ENCODE measurements at places on chromosomes 11 and 22.

DNA sequence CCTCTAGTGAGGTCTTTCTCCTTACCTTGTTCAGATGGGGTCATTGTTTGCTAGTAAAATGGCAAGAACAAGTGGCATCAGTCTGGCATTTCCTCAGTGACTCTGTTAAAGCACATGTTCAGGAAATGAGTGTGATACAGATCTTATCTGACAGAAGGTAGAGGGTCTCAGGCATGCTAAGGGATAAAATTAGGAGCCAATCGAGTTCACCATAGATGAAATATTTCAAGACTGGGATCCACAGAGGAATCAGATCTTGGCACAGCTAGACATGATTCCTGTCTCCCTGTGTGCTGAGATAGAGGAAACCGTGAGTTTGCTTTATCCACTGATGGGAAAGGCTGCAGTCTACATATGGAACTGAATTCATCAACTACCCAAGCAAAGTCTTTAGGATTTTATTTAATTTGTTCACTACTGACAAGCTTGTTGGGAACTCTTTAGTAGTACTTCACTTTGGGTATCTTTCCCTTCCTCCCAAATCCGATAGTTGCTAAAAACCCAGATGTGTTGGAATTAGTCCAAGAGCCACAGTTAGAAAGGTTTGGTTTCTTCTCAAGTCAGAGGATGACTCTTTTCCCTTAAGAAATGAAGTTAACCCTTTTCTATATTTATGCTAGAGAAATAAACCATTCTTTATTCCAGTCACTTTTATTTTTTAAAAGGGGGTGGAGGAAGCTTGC, 18.4 kb downstream of the FAM118B start:
- no peak overlapping the region for H3K27ac ChIP-seq
- H3K4me1 ChIP-seq: no peaks in the 10 kb centered on the region
- no peak overlapping the region for H3K4me3 ChIP-seq
- DNase-seq: no peak

DNA sequence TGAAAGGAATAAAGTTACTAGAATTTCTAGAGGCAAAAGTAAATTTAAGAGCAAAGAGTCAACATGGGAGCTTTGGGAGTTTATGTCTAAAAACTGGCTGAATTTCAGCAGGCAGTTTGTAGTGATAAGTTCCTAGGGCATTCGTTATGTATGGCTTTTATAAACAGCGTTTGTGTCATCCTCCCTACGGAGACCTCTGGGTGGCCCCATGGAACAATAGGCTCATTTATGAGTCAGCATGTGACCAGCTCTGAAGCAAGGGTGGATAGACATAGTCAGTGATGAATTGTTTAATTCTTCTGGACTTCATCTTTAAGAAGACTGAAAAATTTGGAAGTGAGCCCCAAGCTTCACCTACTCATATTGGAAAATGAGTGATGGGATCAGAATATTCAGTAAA, 37.1 kb downstream of the SVIP start:
- H3K4me3 ChIP-seq: no peak overlapping the region
- no peaks in the 10 kb centered on the region for H3K4me1 ChIP-seq
- no peak overlapping the region for H3K27ac ChIP-seq
- H3K27me3 ChIP-seq: no peaks in the 10 kb centered on the region
- H3K36me3 ChIP-seq: no peaks in the 10 kb centered on the region

GRCh38 chr11:57163160-57163868, 18.4 kb upstream of the LRRC55 start:
- no peaks in the 10 kb centered on the region for H3K27me3 ChIP-seq
- DNase-seq: no peak
- H3K27ac ChIP-seq: no peak overlapping the region
- no peaks in the 10 kb centered on the region for H3K4me1 ChIP-seq
- no peak overlapping the region for H3K4me3 ChIP-seq
- no peaks in the 10 kb centered on the region for H3K36me3 ChIP-seq

DNA sequence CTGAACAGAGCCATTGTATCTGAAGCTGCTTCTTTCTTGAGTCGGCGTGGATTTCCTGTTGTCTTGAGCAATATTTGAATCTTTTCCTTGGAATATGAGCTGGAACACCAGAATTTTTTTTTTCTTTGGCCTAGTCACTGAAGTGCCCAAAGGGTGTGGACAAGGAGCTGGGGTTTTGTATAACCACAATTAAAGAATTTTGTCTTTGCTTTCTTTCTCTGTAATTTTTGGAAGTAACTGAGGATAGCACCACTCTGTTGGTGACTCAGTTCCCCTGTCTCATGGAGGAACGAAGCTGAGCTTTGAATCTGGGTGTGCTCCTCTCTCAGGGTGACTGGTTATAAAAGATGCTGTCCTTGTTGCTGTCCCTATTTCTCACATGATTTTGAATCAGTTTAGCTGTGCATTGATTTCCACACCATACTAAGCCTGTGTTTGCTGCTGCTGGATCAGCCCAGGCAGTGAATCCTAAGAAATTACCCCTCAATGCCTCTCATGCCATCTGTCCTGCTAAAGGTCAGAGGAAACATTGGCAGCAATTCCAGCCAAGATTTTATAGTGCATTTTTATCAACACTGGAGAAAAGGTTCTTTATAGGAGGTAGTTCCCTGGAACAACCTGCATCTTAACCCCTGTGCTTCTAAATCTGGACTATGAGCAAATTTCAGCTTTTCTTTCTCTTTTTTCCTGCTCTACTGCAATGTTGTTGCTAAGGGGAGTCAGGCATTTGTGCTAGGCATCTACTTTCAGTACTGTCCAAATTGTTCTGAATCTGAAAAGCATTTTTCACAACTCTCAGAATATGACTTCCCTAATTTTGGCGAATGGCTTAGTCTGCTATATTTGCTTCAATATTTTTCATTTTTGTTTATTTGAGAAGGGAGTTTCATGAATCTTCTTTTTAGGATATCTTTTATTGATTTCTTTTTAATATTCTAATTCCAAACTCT, 540.8 kb downstream of the SOX6 start:
- DNase-seq: no peak
- H3K4me1 ChIP-seq: no peaks in the 10 kb centered on the region
- no peak overlapping the region for H3K4me3 ChIP-seq
- no peaks in the 10 kb centered on the region for H3K27me3 ChIP-seq
- no peak overlapping the region for H3K27ac ChIP-seq
- H3K36me3 ChIP-seq: no peaks in the 10 kb centered on the region

Data from Karpas-422 (cell line).